ENCODE measurements at places on chromosomes 11 and 22.

GRCh38 chr11:4882543-4882942 is 843 bp downstream of the OR51T1 start:
- no peak for DNase-seq

- no peak for DNase-seq
Measured at GRCh38 chr22:38433871-38434270, 21.1 kb downstream of the KCNJ4 start.

DNA sequence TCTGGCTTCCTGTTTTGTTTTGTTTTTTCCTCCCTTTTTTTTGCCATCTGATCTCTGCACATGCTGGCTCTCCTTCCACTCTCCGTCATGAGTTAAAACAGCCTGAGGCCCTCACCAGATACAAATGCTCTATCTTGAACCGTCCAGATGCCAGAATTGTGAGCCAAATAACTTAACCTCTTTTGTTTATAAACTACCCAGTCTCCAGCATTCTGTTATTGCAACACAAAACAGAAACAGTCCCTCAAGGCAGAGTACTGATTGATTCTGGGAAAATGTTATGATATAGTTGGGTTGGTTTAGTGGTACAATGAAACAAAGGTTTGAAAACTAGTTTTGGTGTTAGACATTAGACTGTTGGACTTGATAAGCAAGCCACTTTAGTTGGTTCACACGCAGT is 1390.0 kb upstream of the RAG2 start:
- DNase-seq: peak; percentile 7

DNA sequence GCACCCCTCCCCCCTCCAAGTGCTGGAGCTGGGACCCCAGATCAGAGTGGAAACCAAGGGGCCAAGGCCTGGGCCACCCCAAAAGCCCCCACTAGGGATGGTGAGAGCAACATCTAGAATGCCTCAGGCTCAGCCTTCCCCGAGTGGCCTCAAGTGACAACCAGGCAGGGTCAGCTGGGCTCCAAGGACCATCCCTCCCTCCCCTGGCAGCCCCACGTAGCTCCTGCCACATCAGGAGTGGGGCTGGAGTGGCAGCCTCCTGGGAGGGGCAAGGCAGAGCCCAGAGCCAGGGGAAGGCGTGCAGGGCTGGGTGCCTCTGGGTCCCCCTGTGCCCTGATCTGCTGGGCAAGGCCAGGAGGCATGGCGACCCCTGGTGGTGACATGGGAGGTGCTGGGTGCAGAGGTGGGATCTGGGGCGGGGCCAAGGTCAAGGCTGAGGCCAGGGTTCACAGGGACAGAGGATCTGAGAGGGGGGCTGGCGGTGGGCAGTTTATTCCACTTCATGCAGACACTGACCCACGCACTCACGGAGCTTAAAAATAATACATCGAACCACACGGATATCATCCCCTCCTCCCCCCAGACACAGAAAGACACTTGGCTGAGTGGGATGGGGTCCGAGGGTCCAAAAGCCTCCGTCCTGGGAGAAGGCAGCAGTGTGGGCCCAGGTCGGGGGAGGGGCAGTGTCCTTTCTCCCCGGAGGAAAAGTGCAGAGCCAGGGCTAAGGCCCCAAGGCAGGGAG is 15.8 kb upstream of the EHD1 start:
- DNase-seq: peak; percentile 69

GRCh38 chr22:46163557-46163888 is 13.2 kb downstream of the PPARA start:
- no peak for DNase-seq

DNA sequence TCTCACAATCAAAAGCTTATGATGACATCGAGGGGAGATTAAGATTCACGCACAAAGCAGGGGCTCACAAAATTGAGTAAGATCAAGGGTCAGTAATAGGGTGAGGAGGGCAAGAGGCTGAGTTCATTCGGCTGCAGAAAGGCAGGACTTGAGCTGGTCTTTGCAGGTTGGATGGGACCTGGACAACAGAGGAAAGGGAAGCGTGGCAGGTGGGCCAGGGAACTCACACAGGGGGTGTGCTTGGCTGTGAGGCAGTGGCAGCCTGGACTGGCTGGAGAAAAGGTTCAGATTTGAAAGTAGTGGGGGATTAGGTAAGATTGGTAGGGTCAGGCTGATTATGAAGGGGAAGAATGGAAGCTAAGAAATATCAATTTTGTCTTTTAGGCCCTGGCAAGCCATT is 161.6 kb downstream of the PKNOX2 start:
- no peak for DNase-seq

GRCh38 chr11:93490996-93491618 is 52.1 kb downstream of the SMCO4 start:
- DNase-seq: no peak
